ENCODE measurements at places on chromosomes 1 and 21. TPM values are rescaled to one million over a fixed set of nuclear protein-coding genes. Genes with fewer than 3 reads are reported as not detected.

GRCh38 chr1:188426561-188426960 is 1597.8 kb downstream of the PLA2G4A start:
- DNase-seq = no peak

DNA sequence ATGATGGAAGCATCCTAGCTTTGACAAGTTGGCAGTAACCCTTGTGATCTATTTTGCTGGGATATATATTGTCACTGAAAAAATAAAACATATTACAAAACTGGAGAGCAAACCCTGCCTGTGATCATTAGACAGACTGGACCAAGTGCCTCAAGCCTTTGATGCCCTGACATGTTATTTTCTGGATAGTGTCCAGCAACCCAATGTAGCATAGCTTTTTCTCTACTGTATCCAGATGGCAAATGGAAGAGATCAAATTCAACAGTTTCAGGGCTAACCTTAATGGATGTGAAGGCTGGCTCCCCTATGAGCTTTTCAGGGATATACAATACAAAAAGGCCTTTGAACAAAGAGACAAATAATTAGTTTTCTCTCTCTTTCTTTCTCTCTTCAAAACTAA is 25.1 kb downstream of the WARS2 start:
- no peak for DNase-seq

Gene GPBP1L1
- polyA plus RNA-seq = 21.9 TPM

DNA sequence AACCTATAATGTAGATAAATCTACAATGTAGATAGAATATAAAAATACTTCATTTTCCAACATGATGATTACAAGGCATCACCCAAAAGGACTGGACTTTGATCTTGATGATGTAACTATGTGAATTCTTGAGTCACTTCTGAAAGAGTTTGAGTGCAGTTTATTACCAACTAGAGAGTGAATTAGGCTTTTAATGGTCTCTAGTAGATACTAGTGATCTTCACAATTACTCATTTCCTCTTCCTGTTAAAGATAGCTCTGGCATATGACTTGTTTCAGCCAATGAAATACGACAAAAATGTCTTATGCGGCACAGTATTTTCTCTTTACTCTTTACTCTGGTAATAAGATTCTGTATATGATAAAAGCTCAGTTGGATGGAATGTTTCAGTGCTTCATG is 1588.1 kb upstream of the B3GALT2 start:
- no peak for DNase-seq

Gene POU3F1
- not detected for polyA plus RNA-seq

Gene UBAP2L
- 58.1 TPM for polyA plus RNA-seq

Gene IL10RB
- polyA plus RNA-seq = 12.2 TPM

DNA sequence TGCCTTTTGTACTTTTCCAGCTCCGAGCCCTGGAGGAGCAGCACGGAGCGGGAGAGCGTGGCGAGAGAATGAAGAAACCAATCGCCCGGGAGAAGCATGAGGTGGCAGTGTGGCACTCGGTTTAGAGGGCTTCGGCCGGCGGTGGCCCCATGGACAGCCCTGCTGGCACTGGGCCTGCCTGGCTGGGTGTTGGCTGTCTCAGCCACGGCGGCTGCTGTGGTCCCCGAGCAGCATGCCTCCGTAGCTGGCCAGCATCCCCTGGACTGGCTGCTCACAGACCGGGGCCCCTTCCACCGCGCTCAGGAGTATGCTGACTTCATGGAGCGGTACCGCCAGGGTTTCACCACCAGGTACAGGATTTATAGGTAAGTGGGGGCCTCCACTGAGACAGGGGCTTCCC is 59.0 kb downstream of the BRINP2 start:
- no peak for DNase-seq

DNA sequence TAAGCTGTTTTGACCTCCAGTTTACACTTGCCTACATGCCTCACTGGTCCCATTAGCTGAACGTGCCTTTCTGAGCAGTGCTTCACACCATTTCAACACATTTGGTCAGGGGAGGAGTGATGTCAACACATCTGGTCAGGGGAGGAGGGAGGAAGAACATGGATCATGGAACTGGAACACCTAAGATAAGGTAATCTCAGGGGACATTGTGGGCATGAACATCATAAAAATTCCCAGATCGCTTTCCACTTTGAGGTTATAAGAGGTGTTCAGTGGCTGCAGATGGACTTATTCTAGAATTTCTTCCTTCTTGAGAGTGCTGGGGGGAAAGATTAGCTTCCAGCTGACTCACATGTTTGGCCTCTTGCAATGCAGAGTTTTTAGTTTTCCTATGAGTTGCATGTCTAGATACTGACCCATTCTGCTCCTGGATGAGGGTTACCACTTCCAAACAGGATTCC is 2.0 kb downstream of the QSOX1 start:
- DNase-seq = no peak

Gene SWT1
- 3.2 TPM for polyA plus RNA-seq

DNA sequence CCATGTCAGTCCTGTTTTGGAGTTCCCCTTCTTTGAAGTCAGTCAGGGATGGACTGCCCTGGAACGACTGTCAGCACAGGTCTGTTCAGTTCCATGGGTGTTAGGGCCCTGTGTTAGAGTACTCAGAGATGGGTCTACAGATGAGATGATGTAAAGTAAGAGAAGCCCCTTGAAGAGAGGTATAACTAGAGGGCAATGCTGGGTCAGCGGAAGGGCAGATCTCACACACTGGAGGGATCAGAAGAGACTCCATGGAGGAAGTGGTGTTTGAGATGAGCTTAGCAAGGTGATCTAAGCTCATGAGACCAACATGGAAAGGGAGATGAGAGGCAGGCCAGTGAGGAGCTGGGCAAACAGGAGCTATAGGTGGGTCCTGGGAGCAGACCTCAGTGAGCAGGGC is 7.6 kb downstream of the PPFIA4 start:
- DNase-seq = no peak

Gene NBPF15
- polyA plus RNA-seq = 27.9 TPM

- DNase-seq = no peak
These were observed 16.9 kb downstream of the GPR157 start for GRCh38 chr1:9111957-9112356.

GRCh38 chr1:210251680-210252490 is 19.3 kb downstream of the SERTAD4 start:
- peak; percentile 22 for DNase-seq

Gene OSCP1
- polyA plus RNA-seq = 5.2 TPM

DNA sequence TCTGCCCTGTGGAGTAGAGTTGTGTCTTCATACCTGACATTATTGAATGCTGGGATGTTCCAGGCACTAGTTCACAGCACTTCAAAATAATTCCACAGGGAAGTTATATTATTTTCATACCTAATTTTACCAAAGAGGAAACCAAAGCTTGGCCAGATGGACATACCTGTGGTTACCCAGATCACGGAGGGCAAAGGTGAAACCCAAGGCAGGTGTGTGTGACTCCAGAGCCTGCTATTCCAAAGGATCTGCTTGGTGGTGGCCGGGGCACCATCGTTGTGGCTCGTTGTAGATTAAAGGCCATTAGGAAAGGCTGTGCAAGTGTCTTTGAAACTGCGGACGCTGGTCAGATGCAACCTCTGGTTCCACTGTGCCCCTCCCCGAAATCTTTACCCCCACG is 108.6 kb downstream of the ZBTB18 start:
- no peak for DNase-seq

DNA sequence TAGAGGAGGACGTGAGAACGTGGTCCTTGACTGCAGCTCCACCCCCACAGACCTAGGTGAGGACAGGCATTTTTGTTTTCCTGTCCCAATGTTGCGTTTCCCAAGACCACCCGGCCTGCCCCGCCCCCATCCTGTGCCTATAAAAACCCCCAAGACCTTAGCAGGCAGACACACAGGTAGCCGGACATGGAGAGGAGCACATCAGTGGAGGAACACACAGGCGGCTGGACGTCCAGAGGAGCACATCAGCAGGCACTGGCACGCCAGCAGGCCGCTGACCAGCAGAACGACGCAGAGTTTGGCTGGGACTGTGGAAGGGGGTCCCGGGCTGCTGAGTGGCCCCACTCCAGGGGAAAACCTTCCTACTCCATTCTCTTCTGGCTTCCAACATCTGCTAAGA is 12.7 kb upstream of the HMGCL start:
- peak; percentile 11 for DNase-seq

Gene MYCBP
- 8.7 TPM for polyA plus RNA-seq

Gene CD34
- polyA plus RNA-seq = 5.9 TPM

GRCh38 chr1:201792534-201793305 is 36.2 kb upstream of the IPO9 start:
- DNase-seq = peak; percentile 70

DNA sequence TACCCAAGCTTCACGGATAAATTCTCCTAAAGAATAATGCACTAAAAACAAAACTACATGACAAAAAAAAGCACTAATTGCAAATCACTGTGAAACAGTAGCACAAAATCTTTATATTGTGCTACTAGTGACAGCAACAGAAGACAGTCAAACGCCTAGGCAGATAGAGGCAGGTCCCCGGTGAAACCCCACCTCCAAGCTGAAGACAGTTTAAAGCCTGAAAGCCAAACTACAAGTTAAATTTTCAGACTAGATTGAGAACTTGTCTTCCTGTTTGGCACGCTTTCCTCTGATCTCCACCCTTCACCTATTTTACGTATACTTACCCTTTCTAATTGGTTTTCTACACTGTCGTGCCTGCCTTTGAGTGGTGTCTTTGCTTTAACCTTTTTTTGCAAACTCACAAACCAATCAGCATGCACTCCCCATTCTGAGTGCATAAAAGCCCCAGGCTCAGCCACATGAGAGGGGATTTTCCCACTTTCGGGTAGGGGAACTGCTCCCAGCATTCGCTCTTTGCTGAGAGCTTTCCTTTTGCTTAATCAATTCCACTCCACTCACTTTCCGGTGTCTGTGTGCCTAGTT is 3.6 kb upstream of the BACH1 start:
- no peak for DNase-seq

- DNase-seq = no peak
These were observed 39.5 kb upstream of the STMN1 start for GRCh38 chr1:25945761-25946160.
